ENCODE measurements at places on chromosomes 16 and 17.

GRCh38 chr16:54928411-54929089 is 2.1 kb upstream of the IRX5 start:
- DNase-seq = peak; percentile 77

DNA sequence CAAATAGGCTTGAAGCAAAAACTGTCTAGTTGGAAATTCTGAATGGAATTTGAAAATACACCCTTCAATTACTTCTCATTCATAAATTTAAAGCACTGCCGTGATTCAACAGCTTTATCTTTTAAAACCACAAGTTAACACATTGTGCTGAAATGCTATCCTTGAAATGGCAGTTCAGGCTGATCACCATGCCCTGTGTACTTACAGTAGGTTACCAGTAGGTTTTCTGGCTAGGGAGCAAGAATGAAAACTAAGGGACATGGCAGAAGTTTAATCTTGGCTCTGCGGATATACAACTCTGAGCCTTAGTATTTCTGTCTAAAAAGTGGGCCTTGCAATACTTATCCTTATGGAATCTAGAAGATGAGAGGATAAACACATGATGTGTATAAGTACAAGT is 28.0 kb downstream of the NXPH3 start:
- no peak for DNase-seq

DNA sequence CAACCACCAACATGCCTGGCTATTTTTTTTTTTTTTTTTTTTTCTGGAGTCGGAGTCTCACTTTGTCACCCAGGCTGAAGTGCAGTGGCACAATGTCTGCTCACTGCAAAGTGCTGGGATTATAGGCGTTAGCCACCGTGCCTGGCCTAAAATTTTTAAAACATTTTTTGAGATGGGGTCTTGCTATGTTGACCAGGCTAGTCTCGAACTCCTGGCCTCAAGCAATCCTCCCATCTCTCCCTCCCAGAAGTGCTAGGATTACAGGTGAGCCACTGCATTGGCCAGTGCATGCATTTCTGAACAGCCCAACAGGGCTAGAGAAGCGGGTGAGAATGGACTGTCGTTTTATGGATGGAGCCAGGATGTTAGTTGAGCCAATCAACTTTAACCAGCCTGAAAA is 72.4 kb downstream of the ERCC4 start:
- DNase-seq = no peak

- DNase-seq = no peak
Observed at GRCh38 chr17:11744696-11745095, 146.4 kb downstream of the DNAH9 start.

DNA sequence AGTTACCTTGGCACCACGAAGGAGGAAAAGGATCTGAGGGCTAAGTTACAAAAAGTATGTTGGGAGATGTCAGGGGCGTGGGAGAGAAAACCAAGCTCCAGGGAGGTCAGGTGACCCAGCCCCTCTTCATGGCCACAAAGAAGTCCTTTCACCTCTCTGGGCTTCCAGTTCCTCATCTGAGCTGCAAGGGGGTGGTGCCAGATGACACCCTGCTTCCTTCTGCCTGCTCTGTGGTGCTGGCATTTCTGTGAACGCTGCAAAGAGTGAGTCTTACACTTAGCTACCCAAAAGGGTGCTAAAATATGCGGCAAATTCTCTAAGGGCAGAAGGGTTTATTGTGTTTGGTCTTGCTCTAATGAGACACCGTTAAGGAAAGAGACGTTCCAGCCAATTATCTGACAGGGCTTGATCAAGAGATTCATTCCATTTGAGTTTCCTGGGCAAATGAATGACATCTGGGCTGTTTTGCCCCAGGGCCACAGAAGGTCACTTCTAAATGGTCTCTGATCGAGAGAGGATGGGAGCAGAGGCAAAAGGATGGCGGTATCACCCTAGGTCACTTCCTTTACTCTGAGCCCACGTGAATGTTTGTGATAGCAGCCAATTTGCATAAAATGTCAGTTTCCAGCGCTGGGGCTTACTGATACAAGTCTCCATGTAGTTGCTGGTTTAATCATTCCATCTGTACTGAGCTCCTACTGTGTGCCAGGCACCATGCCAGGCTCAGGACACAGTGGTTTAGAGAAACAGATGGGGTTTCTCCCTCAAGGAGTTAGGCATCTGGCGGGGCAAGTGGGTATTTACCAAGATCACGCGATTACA is 210.2 kb downstream of the KATNIP start:
- peak; percentile 31 for DNase-seq

- no peak for DNase-seq
Observed at GRCh38 chr17:79570653-79571052, 40.2 kb downstream of the RBFOX3 start.

- no peak for DNase-seq
Observed at GRCh38 chr17:47318197-47318918, 5.4 kb upstream of the EFCAB13 start.

Measured in hippocampal formation (tissue), 2 donors.